ENCODE measurements at places on chromosomes 5 and 9. TPM values are rescaled to one million over a fixed set of nuclear protein-coding genes. Genes with fewer than 3 reads are reported as not detected.

Gene KIF12
- not detected for total RNA-seq

Gene SHISAL2B
- not detected for total RNA-seq

DNA sequence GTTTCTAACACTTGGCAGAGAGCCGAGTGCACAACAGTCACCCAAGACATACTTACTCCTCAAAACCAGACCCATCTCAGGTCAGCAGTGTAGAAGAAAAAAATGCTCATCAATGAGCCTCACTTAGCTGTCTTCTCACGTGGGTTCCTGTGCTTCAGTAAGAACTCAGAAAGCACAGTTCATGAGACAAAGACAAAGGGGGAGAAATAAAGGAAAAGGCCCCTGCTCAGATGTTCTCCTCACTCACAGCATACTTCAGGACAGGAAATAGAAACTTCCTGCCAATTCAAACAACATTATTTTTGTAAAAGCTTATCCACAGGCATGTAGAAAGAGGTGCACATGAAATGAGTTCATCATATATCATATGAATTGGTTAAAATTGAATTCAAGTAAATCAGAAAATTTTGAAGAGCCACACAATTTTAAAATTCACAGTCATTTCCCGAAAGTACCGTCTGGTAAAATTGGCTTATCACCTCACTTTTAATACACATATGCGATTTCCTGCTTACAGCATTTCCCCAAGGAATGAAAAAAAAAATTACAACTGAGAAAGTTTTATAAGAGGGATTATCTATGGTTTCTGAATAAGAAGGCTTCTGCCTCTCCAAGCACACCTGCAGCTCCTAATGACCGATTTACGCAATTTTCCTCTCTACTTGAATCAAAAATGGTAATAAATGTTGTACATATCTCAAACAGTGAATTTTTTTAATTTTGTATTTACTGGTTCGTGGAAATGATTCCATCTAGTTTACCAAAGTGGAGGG is 328.3 kb downstream of the TMEM167A start:
- DNase-seq, result no peak

- peak; percentile 37 for DNase-seq
These were observed 455.3 kb downstream of the RAB3C start for GRCh38 chr5:59037941-59038797.

GRCh38 chr5:132466433-132467286 is 23.9 kb downstream of the IRF1 start:
- DNase-seq, result peak; percentile 85

Gene C1QTNF2
- 0.64 TPM for total RNA-seq

All from fibroblast of villous mesenchyme (primary cell).